ENCODE measurements at places on chromosomes 5 and 9. TPM values are rescaled to one million over a fixed set of nuclear protein-coding genes. Genes with fewer than 3 reads are reported as not detected.

Gene NXNL2
- total RNA-seq, result 0.79 TPM

Gene BTNL8
- total RNA-seq, result not detected

Gene SDHA
- total RNA-seq, result 92.2 TPM

Gene CTNND2
- total RNA-seq, result not detected

Gene LHX3
- total RNA-seq, result 0.14 TPM

Gene CCDC69
- 1.0 TPM for total RNA-seq

Gene ARHGEF37
- total RNA-seq, result 1.5 TPM

Gene ARSI
- total RNA-seq, result 34.3 TPM

Gene CLTB
- 128 TPM for total RNA-seq

Gene CDO1
- not detected for total RNA-seq

Gene DMRT3
- total RNA-seq, result not detected

Gene ZBTB34
- total RNA-seq, result 2.8 TPM

Gene SPOCK1
- total RNA-seq, result 17.0 TPM

Gene PLAC8L1
- total RNA-seq, result not detected

Gene OR1J1
- not detected for total RNA-seq

Gene CAST
- total RNA-seq, result 162 TPM

Gene ZFP2
- not detected for total RNA-seq

Gene MAP1B
- 35.6 TPM for total RNA-seq

Gene ORM2
- total RNA-seq, result not detected

Gene HNRNPK
- 568 TPM for total RNA-seq

Gene LCN9
- not detected for total RNA-seq

Gene TRIM36
- 2.6 TPM for total RNA-seq

Gene ACTBL2
- not detected for total RNA-seq

Gene FGF10
- not detected for total RNA-seq

Gene SMIM33
- total RNA-seq, result not detected

Gene FOXE1
- 4.3 TPM for total RNA-seq

Gene ADAMTS2
- total RNA-seq, result 0.07 TPM

Gene SPATA31A7
- total RNA-seq, result not detected

Gene CDH18
- not detected for total RNA-seq

Gene HAVCR2
- 0.20 TPM for total RNA-seq

Gene CDX1
- not detected for total RNA-seq

Gene ZFP37
- total RNA-seq, result 1.6 TPM

Gene LRRC26
- 1.6 TPM for total RNA-seq

Gene OTP
- 0.12 TPM for total RNA-seq

Gene GFPT2
- total RNA-seq, result 62.8 TPM

Gene SHLD3
- 1.7 TPM for total RNA-seq

Gene IGFBPL1
- 2.4 TPM for total RNA-seq

Gene PROB1
- 0.28 TPM for total RNA-seq

Gene SLC34A3
- not detected for total RNA-seq

Gene LEAP2
- 1.0 TPM for total RNA-seq

Measured in A549 treated with ZK216348 at 1 μM for 4 hours (cell line).